ENCODE measurements at places on chromosomes 2 and 18. TPM values are rescaled to one million over a fixed set of nuclear protein-coding genes. Genes with fewer than 3 reads are reported as not detected.
A peak's percentile ranks its signal among the peaks of the same experiment; 100 is the strongest.

DNA sequence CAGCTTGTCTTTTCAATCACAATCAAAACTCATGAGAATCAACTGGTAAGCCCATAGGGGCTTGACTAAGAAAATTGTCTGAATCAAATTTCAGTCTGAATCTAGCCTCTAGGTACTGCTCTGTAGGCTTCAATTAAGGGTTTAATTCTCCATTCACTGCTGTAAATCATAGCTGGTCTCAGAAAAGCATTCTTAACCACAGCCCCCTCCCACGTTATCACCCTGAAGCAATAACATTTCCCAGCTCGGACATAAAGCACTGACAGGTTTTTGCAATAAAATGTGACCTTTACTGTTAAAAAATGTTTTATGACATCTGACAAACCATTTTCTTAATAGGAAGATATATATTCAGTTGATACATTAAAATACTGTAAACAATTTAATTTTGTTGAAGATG is 55.0 kb downstream of the LRP1B start:
- no peak for ATAC-seq

DNA sequence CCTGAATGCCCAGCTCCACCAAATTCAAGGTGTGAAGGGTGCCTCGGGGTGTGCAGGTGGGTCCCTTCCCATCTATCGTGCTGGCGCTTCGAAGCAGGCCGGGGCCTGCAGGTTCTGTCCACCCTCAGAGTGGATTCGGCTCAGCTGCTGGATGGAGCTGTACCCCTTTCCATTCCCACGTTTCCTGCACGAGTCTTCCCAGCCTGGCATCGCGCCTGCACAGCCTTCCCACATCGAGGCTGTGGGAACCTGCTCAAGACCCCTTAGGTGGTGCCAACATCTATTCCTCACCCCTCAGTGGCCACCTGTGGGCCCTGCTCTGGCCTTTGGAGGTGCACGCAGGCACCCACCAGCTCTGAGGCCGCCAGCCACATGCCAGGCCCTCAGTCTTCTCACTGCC is 65.7 kb downstream of the PDCL3 start:
- ATAC-seq = no peak

- no peak for ATAC-seq
Measured at GRCh38 chr18:61554117-61554776, 221.0 kb downstream of the CDH20 start.

The CNPPD1 gene
- 44.9 TPM for total RNA-seq

DNA sequence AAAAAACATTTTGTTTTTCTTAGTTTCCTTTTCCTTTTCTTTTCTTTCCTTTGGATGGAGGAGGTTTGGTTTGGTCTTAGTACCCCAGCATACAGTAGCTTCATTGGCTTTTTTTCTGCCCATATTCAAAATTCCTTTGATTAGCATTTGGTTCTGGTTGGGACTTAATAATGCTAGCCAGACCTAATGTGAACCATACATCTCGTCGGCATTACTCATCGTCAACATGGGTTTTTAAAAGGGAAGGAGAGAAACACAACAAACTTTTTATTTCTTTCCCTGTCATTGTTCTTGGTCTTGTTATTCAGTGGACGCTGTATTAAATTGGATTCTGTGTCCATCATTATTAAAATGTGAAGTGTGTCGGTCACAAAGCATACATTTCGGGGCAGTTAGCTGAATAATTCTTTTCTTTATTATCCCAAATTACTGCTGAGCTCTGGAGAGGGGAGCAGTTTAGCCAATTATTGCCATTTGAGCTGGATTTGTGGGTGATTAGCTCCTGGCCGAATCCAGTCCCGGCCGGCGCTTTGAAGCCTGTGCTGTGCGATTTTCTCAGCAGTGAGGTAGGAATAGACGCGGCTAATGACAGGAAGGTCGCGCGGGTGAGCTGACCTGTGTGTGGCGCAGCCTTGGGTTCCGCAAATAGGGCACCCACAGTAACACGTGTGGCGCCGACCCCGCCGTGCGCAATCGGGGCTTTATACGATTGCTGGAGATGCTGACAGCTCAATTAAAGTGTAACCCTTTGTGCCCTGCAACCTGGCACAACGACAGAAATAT is 303.3 kb downstream of the GBX2 start:
- ATAC-seq = peak; percentile 94

The REEP1 gene
- total RNA-seq = 58.8 TPM

- ATAC-seq = no peak
Measured at GRCh38 chr2:69836316-69836715, 6.9 kb downstream of the GMCL1 start.

- ATAC-seq = no peak
Measured at GRCh38 chr2:193793914-193794313, 1599.2 kb upstream of the TMEFF2 start.

- ATAC-seq = no peak
Measured at GRCh38 chr18:58640891-58641610, 12.2 kb upstream of the ALPK2 start.

The SLC35F5 gene
- total RNA-seq = 19.9 TPM

The MARS2 gene
- total RNA-seq = 15.4 TPM

DNA sequence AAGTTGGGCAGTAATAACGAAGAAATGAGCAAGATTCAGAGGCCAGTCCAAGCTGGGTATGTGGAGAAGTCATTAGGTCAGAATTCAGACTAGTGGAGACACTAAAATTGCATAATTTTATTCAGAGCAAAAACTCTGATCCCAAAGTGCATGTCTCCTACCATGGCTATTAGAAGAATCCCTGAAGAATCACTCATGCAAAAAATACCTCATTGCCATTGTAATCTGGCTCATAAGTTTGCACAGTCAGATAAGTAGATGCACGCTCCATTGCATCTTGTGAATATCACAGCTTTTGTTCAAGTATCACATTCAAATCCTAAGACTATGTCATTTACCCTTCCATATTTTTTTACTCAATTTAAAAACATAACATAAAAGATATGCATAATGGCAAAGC is 692.2 kb upstream of the KLHL29 start:
- ATAC-seq = peak; percentile 43

The LIMS2 gene
- total RNA-seq = 2.7 TPM

DNA sequence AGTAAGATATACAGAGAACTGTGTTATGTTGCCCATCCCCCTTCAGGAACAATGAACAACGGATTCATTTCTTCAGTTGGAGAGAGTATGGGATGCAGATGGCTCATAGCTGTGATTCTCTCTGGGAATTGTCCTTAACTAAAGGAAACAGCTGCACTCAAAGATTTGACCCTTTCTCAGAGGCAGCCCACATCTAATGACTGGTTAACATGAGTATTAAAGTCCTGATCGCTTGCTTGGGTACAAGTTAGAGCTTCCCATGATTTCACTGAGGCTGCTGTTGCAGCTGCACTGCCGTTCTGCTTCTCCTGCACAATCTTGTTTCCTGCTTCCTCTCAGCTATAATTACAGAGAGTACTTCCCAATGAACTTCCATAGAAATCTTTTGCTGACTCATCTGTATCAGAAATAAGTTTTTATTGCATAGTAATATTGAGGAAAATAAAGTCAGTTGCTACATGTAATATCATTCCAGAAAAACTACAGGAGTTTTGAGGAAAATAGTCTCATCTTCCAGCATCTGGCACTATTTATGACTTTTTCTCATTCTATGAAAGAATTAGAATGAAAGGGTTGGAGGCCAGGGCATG is 12.8 kb upstream of the SCN9A start:
- ATAC-seq = no peak

DNA sequence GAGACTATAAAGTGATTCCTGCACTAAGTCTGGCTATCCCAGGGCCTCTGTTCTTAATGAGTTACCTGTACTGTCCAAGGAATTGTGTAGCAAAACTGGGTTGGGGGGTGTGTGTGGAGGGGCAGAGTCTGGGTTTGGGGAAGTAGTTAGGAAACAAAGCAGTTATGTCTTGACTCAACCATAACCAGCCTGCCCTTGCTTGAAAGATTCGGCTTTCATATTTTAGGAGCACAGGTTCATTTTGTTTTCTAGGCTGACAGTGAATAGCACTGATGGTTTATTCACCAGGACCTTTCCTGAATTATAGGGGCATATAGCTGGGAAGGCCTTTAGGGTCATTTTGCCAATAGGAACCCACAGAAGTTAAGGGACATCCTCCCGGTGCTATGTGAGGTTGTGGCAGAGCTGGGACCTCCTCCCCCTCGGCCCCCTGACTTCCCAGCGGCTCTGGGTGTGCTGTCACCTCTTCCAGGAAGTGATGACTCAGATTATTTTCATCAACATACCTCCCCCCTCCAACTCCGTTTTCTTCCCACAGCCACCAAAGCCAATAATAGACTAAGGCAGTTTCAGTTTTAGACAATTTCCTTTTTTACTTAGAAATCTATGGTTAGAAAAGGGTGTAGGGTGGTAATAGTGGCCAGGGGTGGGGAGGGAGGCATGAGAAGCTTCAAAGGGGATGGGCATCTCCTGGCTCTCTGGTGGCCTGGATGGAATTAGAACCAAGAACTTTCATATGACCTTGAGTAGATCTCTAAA is 44.8 kb downstream of the SETBP1 start:
- ATAC-seq = peak; percentile 69

The ORC4 gene
- total RNA-seq = 50.6 TPM

GRCh38 chr2:239078128-239078924 is 230.4 kb downstream of the TWIST2 start:
- no peak for ATAC-seq

DNA sequence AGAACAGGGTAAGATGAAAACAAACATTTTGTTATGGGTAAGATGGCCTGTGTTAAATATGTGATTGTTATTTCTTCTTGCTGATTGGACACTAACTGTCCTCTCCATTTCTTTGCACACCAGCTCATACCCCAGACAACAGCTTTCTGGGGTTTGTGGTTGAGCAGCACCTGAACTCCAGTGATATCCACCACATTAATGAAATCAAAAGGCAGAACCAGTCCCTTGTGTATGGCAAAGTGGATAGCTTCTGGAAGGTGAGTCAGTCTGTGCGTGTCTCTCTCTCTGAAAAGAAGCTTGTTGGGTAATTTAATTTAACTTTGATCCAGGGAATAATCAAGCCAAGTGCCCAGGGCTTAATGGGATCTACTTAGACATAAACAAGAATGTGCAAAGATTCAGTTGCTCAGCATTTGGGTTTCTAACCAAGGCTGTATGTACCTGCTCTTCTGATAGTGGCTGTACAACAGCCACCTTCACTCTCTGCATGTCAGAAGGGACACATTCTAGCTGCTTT is 108.3 kb downstream of the MGAT5 start:
- no peak for ATAC-seq

DNA sequence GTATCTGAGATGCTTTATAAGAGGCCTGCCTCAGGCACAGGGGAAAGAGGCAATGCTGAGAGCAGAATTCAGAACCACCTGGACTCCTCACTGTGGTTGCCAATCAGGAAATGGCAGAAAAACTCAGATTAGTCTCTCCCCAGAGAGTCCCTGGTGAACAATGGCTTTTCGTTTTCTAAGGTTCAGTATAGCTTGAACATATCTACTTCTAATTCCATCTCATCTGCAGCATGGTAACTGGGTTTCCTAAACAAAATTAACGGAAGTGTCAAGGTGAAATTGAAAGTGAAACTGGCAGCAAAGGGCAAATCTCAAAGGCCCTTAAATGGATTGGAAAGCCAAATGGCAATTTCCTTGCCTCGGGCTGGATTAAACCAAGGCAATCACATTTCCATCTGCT is 480.2 kb upstream of the ACVR2A start:
- ATAC-seq = no peak

DNA sequence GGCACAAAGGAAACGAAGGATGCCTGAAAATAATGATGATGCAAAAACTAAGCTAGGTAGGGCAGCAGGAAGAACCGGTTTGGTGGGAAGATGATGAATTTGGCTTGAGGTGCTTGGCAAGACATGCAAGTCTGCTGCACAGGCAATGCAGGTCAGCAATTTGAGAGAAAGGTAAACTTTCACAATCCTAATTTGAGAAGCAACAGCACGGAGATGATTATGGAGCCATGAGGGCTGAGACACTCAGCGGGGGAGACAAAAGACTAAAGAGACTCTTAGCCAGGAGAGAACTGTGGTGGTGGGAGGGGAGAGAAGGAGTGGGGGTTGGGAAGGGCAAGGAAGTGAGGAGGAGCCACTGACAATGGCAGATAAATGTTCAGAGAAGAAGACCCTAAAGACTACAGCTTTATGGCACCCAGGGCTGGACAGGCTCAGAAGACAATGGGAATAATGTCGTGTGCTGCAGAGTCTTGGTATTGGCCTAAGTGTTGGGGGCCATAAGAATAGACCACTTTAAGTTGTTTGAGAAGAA is 19.4 kb upstream of the RNF149 start:
- ATAC-seq = no peak

GRCh38 chr2:8488001-8488738 is 193.7 kb upstream of the ID2 start:
- peak; percentile 95 for ATAC-seq

- ATAC-seq = peak; percentile 42
Measured at GRCh38 chr2:226707499-226707898, 92.1 kb downstream of the IRS1 start.

GRCh38 chr2:127381762-127382161 is 6.0 kb downstream of the MAP3K2 start:
- no peak for ATAC-seq

DNA sequence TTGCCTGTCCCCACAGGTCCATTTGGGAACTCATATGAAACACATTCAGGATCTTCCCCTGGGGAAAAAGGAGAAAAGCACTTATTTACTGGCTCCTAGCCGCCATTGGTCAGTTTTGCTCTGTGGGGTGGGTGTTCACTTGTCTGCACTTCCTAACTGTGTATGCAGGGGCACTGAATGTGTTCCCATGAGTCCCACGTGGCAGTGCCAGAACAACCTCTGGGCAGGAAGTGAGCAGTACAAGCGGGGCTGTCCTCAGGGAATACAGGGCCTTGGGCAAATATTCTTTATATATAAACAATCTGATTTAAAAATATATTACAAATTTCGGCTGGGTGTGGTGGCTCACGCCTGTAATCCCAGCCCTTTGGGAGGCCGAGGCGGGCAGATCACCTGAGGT is 21.8 kb upstream of the CTIF start:
- no peak for ATAC-seq

The PXDN gene
- total RNA-seq = 55.9 TPM

DNA sequence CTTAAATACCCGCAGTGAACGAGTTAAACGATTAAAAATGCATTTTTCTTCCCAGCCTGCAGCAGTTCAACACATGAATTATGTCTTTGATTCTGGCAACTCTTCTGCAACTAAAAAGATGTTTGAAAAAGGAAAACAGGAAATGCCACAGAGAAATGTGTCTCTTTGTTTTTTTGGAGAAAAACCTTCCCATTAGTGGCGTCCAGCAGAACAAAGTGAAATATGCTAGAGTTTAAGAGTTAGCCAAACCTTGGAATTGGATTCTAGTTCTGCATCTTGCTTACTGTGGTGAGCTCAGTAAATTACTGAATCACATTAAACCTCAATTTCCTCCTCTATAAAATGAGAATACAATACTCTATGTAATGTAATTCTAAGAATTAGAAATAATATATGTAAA is 900.2 kb upstream of the ACVR2A start:
- ATAC-seq = no peak

Data from motor neuron (in vitro differentiated cells).